ENCODE measurements at places on chromosomes 5 and 9.

DNA sequence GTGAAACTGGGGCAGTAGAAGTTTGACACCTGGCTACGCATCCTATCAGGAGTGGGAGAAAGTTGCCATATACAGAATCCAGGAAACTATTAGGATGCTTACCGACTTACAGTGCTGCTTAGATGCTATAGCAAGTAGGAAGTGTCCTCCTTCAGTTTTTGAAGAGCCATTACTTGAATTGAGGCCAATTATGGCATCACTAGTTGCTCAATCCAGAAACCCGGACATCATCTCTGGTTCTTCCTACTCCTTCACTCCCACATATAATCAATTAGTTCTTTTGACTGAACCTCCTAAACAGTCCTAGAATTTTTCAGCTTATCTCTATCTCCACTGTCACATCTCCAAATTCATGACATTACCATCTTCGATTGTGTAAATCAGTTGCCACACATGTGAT lies 41.8 kb upstream of the UGCG start:
- no peak for DNase-seq

GRCh38 chr9:87620731-87621322 lies 105.1 kb upstream of the CTSL start:
- DNase-seq = no peak

- no peak for DNase-seq
These were observed 1666.1 kb upstream of the WWC1 start for GRCh38 chr5:166625210-166625865.

DNA sequence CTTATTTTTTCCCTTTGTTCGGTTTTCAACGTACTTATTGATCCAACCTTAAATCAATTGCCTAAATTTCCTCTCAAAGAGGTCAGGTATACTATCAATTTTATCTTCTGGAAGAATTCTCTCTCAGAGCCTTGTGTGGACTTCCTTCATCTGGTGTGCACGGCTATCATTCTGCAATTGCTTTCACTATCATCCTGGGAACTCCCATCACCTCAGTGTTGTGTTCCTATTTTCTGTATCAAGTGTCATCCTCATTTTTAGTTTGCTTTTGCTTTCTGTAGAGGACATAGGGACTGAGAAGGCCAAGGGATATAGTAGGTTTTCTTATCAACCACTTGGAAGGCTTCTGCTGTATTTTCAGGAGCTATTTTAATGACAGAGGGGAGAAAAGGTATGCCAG lies 11.3 kb downstream of the STOM start:
- DNase-seq = no peak

GRCh38 chr5:132662925-132663770 lies 5.2 kb downstream of the IL13 start:
- DNase-seq = no peak

DNA sequence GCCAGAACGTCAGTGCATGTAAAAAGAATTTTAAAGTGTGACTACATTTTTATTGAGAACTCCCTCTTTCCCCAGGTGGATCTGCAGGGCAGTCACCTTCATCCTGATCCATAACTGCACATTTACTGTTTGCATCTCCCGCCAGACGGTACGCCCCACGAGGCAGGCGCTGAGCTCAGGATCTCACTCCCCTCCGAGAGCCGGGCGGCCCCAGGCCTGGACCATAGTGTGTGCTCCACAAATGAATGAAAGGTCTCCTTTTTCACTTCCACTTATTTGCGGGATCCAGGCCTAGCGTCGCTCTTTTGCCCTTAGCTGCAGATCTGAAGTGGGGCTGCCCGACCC lies 378 bp downstream of the DROSHA start:
- DNase-seq = no peak

- DNase-seq = no peak
These were observed 1582.6 kb upstream of the NUDT12 start for GRCh38 chr5:105145152-105145551.

Measured in activated CD8-positive, alpha-beta memory T cell treated with anti-CD3 and anti-CD28 coated beads for 1 hour (primary cell).